CD4-positive, alpha-beta T cell treated with Interleukin-6 for 4 hours (primary cell): ENCODE measurements at places on chromosomes 12 and 14.
A peak's percentile ranks its signal among the peaks of the same experiment; 100 is the strongest.

DNA sequence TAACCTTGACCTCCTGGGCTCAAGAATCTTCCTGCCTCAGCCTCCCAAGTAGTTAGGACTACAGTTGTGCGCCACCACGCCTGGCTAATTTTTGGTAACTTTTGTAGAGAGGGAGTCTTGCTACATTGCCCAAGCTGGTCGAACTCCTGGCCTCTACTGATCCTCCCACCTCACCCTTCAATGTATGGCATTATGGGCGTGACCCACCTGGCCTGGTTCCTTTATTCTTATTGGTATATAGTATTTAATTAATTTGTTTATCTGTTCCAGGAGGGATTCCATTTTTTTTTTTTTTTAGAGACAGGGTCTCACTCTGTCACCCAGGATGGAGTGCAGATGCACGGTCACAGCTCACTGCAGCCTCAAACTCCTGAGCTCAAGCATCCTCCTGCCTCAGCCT, 40.9 kb upstream of the EAPP start:
- no peak for DNase-seq

- DNase-seq: peak; percentile 61
Observed at GRCh38 chr12:110937104-110937641, 16.8 kb upstream of the MYL2 start.

DNA sequence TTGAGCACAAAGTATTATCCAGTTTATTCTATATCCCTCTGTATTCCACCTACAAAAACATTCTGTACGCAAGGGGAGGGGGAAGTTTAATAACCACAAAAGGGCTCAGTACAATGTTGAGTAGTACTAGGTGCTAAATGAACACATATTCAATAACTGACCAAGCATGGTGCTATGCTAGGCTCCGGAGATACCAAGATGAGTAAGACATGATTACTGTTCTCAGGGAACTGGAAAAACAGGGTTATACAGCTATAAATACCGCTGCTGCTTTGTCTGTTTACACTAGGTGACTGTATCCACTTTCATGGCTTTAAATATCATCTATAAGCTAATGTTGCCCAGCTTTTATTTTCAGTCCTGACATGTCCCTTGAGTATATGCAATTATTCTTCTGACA, 135.8 kb downstream of the INSM2 start:
- no peak for DNase-seq

GRCh38 chr14:23346693-23347405, 5.8 kb downstream of the SLC22A17 start:
- no peak for DNase-seq

DNA sequence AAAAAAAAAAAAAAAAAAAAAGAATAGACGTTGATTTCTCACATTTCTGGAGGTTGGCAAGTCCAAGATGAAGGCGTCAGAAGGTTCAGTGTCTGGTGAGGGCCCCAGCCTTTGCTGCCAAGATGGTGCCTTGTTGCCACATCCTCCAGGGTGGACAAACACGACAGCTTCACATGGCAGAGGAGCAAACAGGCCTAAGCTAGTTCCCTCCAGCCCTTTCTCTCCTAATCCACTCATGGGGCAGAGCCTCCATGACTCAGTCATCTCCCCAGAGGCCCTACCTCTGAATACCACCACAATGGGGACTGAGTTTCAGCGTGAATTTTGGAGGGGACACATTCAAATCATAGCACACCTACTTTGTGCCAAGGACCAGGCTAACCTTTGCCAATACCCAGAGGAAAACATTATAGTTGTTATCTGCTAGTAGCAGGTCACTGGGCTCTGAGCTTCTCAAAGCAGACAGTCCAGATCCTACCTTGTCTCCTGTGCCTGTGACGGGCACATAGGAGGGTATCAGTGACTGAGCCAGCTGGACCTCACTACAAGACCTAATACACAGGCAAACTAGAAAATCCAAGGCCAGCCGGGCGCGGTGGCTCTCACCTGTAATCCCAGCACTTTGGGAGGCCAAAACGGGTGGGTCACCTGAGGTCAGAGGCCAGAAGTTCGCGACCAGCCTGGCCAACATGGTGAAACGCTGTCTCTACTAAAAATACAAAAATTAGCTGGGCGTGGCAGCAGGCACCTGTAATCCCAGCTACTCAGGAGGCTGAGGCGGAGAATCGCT, 10.5 kb upstream of the BCL11B start:
- DNase-seq: no peak

DNA sequence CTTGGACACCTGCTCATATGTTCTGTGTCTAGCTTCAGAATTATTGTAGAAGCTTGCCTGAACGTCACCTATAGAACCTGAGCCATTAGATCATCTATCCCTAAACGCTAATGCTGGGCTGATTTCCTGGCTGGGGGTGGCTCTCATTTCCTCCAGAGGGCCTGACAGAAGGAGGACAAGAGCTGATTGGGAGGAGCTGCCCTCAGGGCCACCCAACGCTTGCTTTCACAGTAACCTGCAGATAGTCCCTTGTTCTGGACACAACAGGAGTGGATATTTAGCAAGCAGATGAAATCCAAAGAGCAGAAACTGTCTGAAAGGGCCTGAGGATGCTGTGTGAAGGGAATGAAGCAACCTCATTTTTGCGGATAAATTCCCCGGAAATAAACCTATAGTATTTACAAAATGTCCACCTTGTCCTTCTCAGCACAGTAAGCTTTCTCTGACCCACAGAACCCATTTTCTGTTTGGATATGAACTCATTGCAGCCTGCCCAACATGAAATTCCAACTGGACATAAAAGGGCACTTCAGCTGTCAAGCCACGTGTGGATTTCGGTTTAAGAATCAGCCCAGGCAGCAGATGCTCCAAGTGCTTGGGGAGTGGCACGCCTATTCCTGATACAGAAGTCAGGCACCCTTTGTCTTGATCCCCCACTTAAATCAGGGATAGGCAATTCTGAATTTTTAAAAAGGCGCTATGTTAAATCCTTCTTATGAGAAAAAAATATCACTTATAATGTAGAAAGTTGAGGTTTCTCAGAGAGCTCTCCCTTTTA, 32.8 kb upstream of the TUBA1C start:
- no peak for DNase-seq

DNA sequence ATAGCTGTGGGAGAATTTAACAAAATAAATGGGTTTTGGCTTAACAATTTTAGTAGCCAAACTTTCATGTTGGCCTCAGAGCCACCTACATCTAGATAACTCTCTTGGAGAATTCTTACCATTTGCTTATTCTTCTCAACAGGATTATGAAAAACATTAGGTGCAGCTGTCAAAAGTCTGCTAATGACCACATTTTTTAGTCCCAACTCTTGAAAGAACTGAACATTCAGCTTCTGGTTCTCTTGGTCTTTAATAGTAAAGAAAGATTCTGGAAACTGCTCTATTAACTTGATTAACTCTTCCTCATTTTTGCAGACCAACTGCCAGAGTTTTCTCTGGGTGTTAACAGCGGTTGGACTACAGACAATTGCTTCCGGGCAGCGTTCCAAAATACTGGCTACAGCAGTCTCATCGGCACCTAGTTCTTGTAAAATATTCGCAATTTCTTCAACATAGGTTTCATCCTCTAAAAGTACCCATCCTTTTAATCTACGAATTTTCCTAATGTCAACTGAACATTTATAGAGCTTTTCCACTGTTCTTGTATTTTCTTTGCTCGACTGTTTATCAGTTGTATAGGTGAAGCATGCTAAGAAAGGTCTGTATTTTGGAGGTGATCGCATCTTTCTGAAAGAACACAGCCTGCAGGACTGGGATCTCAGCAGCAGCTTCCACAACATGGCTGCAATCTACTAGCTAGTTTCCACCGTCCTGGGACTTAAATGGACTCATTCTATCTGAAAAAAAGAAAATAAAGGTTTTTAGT, 8.7 kb downstream of the MTERF2 start:
- DNase-seq: no peak

- DNase-seq: no peak
Observed at GRCh38 chr14:49594347-49595091, 4.2 kb upstream of the LRR1 start.
